ENCODE measurements at places on chromosomes 5 and 9.

GRCh38 chr9:119509291-119509905, 140.2 kb upstream of the BRINP1 start:
- DNase-seq = no peak

DNA sequence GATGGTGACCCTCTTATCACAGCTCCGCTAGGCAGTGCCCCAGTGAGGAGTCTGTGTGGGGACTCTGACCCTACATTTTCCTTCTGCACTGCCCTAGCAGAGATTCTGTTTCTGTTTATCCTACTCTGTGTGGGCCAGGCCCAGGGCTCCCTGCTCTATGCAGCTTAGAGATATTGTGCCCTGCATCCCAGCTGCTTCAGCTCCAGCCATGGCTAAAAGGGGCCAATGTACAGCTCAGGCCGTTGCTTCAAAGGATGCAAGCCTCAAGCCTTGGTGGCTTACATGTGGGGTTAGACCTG, 2030.7 kb upstream of the CDH9 start:
- no peak for DNase-seq

GRCh38 chr5:88390096-88390441, 121.4 kb upstream of the TMEM161B start:
- DNase-seq = no peak

GRCh38 chr5:122915717-122916461, 70.5 kb downstream of the SNX24 start:
- DNase-seq = no peak

- DNase-seq = no peak
Measured at GRCh38 chr5:141714542-141715310, 32.7 kb upstream of the ARAP3 start.

- DNase-seq = peak; percentile 58
Measured at GRCh38 chr5:7897014-7897600, 28.2 kb downstream of the MTRR start.

DNA sequence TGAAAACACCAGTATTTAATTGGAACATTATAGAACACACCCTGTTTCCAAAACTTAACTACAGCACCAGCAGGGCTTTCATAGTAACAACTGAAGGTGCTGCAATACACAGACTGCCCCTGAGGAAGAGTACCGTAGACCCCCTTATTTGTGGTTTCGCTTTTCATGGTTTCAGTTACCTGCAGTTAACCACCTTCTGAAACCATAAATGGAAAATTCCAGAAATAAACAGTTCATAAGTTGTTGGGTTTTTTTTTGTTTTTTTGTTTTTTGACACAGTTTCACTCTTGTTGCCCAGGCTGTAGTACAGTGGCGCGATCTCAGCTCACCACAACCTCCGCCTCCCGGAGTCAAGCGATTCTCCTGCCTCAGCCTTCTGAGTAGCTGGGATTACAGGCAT, 9.5 kb upstream of the GLDC start:
- no peak for DNase-seq

DNA sequence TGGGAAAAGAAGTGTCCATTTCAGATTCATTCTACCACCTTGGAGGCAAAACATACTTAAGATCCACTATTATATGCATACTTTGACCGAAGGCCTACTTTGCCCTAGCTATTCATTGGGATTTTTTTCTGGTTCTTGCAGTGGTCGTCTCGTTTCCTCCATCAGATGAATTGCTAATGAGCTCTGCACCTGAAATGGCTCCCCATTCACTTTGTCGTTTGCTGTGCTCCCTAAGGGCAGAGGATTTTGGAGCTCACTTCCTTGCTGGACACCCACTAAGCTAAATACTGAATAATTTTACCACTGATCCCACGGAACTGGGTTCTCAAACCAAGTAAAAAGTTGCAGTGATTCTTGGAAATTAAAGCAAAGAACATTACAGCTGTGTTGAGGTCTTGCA, 1.9 kb downstream of the KDM3B start:
- DNase-seq = no peak

DNA sequence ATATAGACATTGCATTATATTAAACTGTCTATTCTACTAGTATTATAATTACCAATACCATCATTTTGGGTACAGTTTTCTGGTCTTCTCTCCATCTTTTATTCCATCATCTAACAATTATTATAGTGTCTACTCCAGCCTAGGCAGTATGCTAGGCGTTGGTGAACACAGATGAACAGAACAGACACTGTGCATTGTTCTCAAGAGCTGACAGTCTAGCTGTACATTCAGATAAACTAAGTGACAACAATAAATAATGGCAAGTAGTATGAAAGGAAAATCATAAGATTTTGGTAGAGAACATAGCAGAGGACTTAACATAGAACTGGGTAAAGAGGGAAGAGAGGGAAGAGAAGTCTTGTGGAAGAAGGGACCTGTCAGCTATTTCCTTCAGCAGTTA, 12.5 kb upstream of the SGCD start:
- no peak for DNase-seq
